ENCODE measurements at places on chromosomes 1 and 21.

GRCh38 chr1:175808573-175808972 is 65.2 kb upstream of the TNR start:
- DNase-seq, result no peak

- no peak for DNase-seq
These were observed 14.0 kb downstream of the JUN start for GRCh38 chr1:58769809-58770320.

DNA sequence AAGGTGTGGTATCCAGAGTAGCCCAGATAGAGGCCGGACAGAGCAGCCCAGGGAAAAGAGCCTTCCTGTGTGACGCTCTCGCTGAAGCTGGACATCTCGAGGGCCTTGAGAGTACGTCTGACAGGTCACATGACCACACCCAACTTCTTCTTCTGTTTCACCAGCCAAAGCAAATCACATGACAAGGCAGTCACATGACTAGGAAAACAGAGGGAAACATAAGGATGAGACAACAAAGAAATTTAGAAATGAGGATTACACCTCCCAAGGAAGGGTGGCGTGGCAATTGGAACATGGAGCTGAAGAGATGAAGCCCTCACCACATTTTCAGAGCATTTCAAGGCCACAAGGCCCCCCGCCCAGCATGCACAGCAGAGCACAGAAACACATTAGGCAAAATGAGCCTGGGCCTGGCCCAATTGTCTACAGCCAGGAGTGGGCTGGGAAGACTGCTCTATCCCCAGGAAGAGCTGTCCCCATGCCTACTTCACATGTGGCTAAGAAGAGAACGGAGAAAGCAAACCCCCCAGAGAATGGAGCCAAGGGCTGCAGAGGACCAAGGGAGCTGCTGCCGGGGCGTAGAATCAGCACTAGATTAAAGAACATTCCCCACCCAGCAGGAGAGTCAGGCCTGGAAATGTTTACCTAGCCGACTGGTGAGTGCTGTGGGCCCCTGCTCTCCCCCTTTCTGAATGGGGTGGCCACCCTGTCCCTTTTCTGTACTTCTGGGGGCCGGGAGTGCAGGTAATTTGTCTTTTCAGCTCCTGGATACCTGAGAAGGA is 305.1 kb downstream of the NPHP4 start:
- no peak for DNase-seq

- DNase-seq, result no peak
These were observed 283.6 kb downstream of the NPHP4 start for GRCh38 chr1:5708346-5709245.

DNA sequence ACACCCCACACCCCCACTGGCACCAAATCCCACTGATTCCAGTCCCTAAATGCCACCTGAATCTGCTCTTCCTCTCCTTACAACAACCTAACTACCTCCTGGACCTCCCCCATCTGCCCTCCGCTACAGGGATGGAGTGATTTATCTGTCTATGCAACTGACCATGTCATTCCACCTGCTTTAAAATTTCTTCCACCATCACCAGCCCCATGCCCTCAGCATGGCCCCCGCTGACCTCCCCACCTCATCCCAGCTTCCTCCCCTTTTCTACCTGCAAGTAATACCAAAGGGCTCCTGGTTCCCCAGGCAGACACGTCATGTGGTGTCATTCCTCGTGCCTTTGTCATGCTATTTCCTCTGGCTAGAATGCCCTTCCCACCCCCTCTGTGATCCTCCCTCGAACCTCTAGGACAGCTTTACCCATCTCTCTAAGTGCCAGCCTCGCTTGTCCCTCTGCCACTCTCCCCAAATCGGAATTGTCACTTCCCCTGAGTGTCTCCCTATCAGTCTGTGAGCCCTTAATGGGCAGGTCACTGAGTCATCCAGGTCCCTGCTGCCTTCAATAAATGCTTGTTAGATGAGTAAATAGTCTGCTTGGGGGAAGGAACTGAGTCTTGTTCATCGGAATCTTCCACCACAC is 3.7 kb downstream of the GJB4 start:
- DNase-seq, result no peak

DNA sequence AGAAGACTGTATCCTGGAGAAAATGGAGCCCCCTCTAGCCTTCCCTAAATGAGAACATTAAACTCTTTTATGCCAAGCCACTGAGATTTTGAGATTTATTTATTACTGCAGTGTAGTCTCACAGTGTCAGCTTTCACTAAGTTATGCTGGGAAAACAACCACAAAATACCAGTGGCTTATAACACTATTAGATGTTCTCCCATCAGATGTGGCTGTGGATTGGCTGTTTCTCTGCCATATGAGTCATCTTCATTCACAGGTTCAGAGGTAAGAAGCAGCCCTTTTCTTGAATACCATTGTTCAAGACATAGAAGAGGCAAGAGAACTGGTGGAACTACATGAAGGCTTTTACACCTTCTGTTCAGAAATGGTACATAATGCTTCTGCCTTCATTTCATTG is 32.1 kb upstream of the ST6GALNAC5 start:
- no peak for DNase-seq

GRCh38 chr21:42446531-42446930 is 42.8 kb downstream of the UBASH3A start:
- DNase-seq, result no peak

DNA sequence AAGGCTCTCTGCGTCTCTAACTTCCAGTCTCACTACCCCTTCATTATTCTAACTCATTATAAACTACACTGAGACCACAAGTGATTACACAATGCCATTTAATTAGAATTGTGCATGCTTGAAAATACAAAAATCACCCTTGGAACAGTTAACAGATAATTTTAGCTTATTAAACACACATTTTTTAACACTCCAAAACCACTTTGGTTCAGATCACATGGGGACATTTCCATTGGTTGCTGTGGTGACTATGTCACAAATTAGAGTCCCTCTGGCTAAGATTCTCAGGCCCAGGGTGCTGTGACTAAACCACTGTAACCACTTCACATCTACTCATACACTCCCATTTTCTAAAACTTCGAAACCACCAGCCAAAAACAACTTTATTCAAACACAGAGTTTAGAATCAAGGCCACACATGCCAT is 43.0 kb downstream of the JAK1 start:
- DNase-seq, result no peak

DNA sequence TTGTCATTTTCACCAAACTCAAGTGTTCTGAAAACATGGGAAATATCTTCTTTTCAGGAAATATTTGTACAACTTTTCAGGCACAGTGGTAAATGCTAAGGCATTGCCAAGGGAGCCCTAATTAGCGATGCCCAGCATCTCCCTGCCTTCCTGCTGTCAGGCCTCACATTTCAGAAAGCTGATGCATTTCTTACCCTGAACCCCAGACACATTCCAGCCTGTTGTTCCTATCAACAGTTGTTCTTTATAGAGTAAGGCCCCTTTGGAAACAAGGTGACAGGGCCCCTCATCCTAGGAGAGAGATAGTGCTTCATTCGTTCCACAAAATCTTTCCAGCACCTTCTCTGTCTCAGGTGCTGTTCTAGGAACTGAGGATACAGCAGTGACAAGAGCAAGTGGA is 135.9 kb upstream of the COA6 start:
- DNase-seq, result no peak

- no peak for DNase-seq
These were observed 219.2 kb downstream of the PTPRC start for GRCh38 chr1:198858033-198858432.

DNA sequence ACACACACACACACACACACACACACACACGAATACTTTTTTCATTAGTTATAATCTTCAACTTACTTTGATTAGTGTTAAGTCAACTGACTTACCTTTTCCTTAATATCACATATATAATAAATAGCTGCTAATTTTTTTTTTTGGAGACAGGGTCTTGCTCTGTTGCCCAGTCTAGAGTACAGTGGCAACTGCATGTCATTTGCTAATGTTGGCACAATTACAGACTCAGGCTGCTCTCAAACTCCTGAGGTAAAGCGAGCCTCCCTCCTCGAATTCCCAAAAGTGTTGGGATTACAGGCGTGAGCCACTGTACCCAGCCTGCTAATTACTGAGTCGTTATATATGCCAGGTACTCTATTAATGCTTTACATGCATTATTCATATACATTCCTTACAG is 20.8 kb upstream of the TAL1 start:
- no peak for DNase-seq

DNA sequence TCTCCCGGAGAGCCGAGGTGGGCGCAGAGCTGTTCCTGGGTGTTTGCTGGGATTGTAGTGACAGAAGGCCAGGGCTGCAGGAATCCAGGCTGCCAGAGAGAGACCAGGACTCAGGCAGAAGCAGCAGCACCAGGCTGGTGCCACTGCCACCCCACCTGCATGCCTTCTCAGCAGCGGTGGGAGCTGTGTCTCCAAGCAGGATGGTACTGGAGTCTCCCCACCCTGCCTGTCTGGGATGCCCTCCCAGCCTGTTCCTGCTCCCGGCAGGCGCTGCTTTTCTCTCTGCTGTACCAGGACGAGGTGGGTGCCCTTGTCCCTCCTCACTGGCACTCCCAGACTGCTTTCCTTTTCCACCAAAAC is 4.5 kb upstream of the HES4 start:
- DNase-seq, result no peak

GRCh38 chr1:161864577-161864976 is 98.5 kb downstream of the ATF6 start:
- DNase-seq, result no peak

GRCh38 chr21:38505654-38506523 is 7.6 kb upstream of the ERG start:
- peak; percentile 28 for DNase-seq

DNA sequence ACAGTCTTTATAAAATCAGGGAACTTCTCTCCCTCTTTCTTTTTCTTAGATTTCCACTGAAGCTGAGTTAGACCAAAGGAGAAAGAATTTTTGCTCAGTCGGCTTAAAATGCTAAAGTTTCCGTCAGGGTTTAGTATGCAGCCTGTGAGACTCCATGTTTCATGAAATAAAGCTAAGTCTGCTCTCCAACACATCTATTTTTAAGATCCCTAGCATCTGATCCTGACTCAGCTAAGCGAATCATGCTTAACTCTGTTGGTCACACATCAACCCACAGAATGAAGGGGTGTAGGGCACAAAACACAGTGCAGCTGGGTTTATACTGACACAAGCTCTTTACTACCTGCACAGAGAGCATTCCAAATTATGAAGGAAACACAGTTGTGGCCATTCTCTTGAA is 102.4 kb upstream of the ZNF281 start:
- DNase-seq, result no peak

DNA sequence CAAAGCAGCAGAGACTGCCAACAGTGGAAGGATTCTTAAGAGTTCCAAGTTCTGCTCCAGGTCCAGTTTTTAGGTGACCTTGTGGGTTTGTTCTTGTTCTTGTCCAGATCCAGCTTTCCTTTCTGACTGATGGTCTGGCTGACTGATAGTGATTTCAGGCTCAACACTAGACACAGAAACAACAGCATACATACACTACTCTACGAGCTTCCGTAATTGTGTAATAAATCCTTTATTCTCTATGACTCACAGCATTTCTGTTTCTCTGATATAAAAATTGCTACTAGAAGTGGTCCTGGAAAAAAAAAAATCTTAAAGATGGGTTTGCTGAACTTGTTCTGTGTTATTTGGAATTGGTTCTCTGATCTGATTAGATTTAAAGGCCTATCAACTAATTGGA is 62.2 kb upstream of the PTCH2 start:
- no peak for DNase-seq

GRCh38 chr1:156064615-156065014 is 3.7 kb downstream of the RAB25 start:
- DNase-seq, result no peak

DNA sequence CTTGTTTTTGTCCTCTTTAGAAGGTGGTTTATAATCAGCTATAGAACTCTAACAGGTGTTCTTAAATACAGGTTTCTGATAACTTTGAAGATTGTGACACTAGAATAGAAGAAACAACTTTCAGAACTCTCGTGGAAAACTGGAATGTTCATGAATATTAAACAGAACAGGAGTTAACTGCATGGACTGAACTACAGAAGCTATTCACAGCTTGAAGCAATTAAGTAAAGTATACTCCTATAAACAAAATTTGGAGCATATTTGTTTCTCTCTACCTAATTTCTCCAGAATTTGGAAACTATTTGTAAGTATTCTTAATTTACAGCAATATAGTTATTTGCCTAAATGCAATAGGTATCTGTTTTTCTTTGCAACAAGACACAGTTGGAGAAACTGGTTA is 824.8 kb downstream of the ADGRL2 start:
- no peak for DNase-seq

DNA sequence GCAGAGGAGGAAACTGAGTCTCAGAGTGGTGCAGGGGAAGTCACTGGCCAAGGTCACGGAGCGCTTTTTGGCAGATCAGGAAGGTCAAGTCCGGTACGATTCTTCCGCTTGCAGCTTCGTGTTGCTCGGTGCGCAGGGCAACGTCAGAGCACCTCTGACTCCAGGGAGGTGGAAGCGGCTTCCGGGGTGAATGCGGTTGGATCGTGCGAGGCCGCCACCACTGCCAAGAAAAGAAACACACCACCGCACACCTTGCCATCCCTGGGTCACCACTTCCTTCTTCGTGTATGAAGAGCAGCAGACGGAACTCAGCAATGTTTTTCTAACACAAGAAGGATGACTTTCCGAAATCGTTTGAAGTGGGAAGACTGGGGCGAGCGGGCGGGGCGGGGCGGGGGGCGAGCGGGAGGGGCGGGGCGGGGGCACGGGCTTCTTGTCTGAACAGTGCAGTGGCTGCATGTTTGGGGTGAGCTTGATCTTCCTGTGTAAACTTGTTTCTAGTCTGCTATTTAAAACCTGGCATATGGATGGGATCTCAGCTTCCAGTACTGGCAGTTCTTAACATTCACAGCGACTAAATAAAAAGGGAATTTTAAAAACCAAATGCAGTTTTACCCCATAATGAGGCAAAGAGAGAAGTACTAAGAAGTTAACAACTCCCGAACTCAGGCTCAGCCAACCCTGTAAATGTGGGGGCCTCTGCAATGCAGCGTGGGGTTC is 300.0 kb downstream of the RRAGC start:
- DNase-seq, result peak; percentile 24

GRCh38 chr1:167412920-167413319 is 105.4 kb downstream of the CD247 start:
- DNase-seq, result no peak

GRCh38 chr1:9326596-9326995 is 33.9 kb downstream of the SPSB1 start:
- no peak for DNase-seq

GRCh38 chr1:29708796-29709703 is 472.7 kb downstream of the PTPRU start:
- DNase-seq, result no peak

DNA sequence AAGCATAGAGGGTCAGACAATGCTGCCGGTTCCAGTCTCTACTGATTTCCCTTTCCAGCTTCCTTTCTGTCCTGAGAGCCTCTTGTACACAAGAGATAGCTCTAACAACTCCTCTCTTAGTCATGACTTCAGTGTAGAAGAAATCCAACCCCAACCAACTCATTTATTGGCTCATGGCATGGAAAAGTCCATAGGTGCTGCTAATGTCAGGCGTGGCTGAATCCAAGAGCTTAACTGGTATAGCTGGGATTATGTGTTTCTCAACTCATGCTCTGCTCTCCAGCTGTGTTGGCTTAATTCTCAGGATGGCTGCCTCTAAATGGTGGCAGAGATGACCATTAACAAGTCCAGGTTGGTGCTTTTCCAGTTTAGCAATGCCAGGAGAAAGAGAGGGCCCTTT is 12.4 kb upstream of the THRAP3 start:
- DNase-seq, result no peak

Data from GF-D8 (cell line).